ENCODE measurements at places on chromosomes 7 and 10. TPM values are rescaled to one million over a fixed set of nuclear protein-coding genes. Genes with fewer than 3 reads are reported as not detected.

Gene CD36
- 333 TPM for polyA plus RNA-seq

- no peak for DNase-seq
Observed at GRCh38 chr7:132537456-132538145, 38.7 kb downstream of the PLXNA4 start.

- DNase-seq = no peak
Observed at GRCh38 chr7:128201690-128202085, 39.4 kb upstream of the LEP start.

DNA sequence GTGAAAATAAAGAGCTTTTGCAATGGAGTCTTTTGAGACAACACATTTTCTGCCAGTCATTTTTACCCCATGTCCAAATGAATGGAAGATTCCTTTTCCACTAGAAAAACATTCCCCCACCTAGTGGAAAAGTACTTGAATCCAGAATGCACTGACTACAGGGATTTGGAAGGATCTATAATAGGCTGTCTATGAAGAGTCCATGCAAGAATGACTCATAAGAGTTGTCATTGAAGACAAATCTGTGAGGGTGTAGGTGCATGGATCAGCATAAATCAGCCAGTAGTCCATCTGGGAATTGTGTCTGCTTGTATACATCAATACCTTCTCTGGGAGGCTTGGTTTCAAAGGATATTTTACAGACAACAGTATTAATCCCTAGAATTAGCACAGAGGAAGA is 32.5 kb upstream of the TRUB1 start:
- no peak for DNase-seq

GRCh38 chr10:73406846-73407245 is 7.0 kb downstream of the ANXA7 start:
- DNase-seq = no peak

Gene OIT3
- 7.6 TPM for polyA plus RNA-seq

Measured in forelimb muscle (tissue), 1 donor.